ENCODE measurements at places on chromosomes 1 and 21. TPM values are rescaled to one million over a fixed set of nuclear protein-coding genes. Genes with fewer than 3 reads are reported as not detected.

Gene RPE65
- total RNA-seq, result not detected

Gene TMEM200B
- total RNA-seq, result 0.77 TPM

Gene OLFML3
- 0.13 TPM for total RNA-seq

Gene CD164L2
- total RNA-seq, result 1.1 TPM

DNA sequence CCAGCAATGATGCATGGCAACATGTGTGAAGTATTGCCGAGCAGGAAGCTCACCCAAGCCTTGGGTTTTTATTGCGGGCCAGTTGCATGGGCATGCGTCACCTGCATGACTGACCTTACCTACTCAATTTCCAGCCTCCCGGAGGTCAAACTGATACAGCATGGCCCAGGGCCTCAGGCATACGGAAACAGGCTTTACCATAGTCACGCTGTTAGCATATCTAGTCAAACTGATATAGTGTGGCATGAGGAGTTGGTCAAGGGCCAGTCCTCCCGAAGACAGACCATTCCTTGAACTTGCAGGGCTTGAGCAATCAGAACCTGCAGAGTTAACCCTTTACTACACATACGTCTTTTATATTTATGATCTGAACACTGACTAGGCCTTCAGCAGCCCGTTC lies 6.4 kb upstream of the DUSP12 start:
- no peak for DNase-seq

GRCh38 chr1:66598670-66599069 lies 64.7 kb downstream of the SGIP1 start:
- DNase-seq, result peak; percentile 72

DNA sequence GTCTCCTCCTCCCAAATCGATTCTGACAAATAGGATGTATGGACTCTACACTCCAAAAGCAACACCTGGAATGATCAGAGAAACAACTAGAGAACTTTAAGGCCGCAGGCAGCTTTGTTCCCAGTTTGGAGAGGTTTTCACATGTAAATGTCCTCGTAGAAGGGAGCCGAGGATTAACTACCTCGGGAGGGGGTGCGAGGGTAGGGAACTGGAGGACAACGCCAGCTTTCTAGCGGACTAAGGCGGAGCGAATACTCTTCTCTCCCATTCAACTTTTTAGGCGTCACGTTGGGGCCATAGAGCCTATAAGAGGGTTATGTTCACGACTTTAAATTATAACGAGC lies 1.2 kb downstream of the SCAF4 start:
- no peak for DNase-seq

DNA sequence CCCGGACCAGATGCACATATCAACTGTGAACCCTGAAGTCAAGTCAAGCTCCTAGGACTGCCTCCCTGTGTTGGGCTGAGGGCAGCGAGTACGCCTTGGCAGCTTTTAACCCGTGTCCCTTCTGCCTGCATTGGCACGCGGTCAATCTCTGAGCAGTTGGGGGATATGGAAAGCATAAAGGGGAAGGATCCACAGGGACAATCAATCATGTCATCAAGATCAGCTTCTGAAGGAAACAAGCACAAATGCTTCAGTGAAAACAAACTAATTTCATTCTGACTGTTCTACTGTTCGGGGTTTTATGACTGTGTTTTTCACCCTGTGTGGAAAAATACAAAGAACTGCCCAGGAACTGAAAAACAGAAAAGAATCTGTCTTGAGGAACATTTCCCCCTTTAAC lies 106.2 kb downstream of the RUNX1 start:
- no peak for DNase-seq

- no peak for DNase-seq
These were observed 3.3 kb downstream of the PTPRC start for GRCh38 chr1:198641966-198642668.

GRCh38 chr21:43805275-43805800 lies 16.0 kb downstream of the RRP1 start:
- DNase-seq, result no peak

DNA sequence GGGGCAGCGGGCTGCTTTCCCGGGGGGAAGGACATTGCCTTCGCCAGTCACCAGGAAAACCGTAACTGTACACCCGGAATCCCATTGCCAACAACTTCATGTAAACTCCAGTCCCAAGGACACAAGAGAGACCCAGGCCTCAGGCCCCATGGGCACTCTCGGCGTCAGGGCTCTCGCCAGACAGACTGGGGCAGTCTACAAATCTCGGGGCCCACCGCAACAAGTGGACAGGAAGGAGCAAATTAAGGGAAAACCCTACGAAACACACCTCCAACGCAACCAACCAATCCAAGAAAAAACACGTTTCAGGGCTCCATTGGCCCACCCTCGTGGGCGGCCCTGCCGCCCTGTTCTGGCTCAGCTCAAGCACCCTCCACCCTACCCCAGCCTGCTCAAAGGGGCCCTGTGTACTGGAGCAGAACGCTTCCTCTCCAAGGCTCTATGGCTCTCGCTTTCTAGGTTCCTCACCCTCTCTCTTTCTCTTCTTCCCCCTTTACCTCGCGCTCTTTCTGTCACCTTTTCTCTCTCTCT lies 4.6 kb upstream of the ZNF678 start:
- no peak for DNase-seq

DNA sequence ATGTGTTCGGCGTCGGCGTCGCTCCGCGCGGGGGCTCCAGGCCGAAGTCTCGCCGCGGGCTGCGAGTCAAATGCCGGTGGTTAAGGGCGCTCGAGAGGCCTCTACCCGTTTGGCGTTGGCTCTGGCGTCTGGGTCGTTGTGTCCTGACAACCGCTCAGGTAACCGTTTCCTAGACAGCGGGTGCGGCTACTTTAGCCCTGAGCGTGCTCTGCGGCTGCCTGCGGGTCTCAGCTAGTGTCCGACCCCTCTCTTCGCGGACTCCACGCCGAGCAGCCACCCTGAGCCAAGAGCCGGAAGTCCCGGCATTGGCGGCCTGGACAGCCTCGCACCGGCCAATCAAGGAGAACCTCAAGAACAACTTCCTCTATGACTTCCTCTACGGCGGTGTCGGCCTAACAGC lies 173.4 kb downstream of the SETD4 start:
- no peak for DNase-seq

DNA sequence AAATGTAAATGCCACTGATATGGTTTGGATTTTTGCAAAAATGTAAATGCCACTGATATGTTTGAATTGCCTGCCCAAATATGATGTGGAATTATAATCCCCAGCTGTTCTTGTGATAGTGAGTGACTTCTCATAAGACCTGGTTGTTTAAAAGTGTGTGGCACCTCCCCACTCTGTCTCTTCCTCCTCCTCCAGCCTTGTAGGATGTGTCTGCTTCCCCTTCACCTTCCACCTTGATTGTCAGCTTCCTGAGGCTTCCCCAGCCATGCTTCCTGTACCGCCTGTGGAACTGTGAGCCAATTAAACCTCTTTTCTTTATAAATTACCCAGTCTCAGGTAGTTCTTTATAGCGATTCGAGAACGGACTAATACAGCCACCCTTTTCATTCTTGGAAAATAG lies 1.3 kb upstream of the CCT8 start:
- no peak for DNase-seq

DNA sequence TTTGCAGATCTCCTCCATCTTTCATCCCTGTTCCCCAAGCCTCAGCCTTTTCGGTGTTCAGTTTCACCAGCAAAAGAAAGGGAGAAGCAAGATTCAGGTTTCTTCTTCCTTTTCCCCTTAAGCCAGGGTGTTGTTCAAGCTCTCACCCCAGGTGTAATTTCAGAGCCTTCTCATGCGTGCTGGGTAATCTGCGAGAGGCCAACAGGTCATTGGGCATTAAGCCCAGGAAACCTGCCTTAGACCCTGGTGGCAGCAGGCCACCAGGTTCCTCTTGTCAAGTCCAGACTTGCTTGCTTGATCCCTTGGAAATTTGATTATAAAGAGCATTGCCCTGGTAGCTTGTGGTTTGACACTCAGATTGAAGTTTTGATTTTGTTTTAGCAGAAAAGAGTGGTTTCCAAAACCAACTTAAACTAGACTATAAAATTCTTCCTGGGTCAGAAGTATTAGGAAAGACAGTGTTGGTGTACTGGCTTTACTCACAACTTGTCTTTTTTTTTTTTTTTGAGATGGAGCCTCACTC lies 6.9 kb downstream of the AKR1A1 start:
- peak; percentile 77 for DNase-seq

- DNase-seq, result peak; percentile 52
These were observed 120.6 kb upstream of the KCND3 start for GRCh38 chr1:112110031-112110430.

DNA sequence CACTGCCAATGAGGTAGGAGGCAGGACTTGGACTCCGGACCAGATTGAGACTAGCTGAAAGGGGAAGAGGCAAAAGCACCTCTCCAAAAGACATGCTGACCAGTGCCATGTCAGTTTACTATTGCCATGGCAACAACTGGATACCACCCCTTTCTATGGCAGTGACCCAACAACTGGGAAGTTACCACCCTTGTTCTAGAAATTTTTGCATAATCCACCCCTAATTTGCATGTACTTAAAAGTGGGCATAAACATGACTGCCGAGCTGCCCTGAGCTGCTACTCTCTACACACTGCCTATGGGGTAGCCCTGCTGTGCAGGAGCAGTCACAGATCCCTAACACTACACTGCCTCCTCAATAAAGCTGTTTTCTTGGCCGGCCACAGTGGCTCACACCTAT lies 19.0 kb upstream of the SLC6A9 start:
- DNase-seq, result no peak

DNA sequence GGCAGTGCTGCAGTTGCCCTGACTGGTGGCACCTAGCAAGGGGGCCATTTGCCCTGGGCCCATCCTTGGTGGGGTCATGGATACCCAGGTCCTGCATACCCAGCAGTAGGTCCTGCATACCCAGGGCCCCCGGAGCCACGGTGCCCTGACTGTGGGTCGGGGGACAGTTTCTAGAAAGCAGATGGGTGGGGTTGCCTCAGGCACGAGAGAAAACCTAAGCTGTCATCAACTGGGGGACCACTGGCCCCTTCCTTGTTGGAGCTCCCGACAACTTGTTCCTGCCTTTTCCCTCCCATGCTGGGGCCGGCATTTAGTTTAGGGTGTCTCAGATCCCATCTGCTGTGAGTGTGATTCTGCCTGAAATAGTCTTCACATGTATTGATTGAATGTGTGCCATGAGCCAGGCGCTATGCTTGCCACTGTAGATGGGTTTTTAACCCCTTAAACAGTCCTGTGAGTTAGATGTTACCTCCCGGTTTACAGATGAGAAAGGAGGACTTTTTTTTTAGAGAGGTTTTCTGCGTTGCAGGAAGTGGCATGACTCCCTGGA lies 15.6 kb downstream of the SPSB1 start:
- DNase-seq, result no peak

GRCh38 chr1:235408503-235408960 lies 41.3 kb downstream of the TBCE start:
- no peak for DNase-seq

- peak; percentile 22 for DNase-seq
These were observed 7.3 kb upstream of the PMVK start for GRCh38 chr1:154943649-154944400.

- no peak for DNase-seq
These were observed 2154.7 kb downstream of the MRPL39 start for GRCh38 chr21:23452384-23453083.

GRCh38 chr1:3389093-3389833 lies 65.2 kb upstream of the ARHGEF16 start:
- DNase-seq, result no peak
